ENCODE measurements at places on chromosomes 4 and X. TPM values are rescaled to one million over a fixed set of nuclear protein-coding genes. Genes with fewer than 3 reads are reported as not detected.

- H3K36me3 ChIP-seq = no peaks in the 10 kb centered on the region
- peak; percentile 94 for DNase-seq
- H3K27me3 ChIP-seq = no peaks in the 10 kb centered on the region
- peaks cover 20% of the 10 kb centered on the region for H3K4me1 ChIP-seq
- no peak overlapping the region for H3K27ac ChIP-seq
These were observed 72.2 kb upstream of the PPP3CA start for GRCh38 chr4:101419336-101420135.

DNA sequence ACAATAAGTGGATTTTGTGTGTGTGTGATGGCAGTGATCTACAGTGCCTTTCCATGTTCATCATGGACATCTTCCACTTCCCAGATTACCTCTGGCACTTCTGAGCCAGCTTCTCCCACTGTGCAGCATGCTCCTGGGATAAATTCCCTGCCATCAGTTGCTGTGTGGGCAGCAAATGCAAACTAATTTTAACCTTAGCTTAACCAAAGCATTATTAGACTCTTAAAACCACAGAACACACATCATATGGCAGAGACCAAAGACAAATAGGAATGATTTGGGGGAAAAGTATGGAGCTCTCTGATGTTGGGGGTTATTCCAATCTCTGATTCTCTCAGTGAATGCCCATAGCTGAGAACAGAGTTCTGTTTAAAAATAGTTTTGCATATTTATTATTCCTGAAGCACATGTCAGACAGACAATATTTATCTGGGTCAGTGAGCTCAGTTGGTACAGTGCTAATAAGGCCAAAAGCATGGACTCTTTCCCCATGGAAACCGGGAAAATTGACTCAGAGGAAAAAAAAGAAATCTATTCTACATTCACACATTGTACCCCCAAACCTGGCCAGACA, 567.4 kb downstream of the IQCM start:
- no peak overlapping the region for H3K4me3 ChIP-seq
- DNase-seq = no peak
- H3K27me3 ChIP-seq = no peaks in the 10 kb centered on the region
- H3K27ac ChIP-seq = no peak overlapping the region

DNA sequence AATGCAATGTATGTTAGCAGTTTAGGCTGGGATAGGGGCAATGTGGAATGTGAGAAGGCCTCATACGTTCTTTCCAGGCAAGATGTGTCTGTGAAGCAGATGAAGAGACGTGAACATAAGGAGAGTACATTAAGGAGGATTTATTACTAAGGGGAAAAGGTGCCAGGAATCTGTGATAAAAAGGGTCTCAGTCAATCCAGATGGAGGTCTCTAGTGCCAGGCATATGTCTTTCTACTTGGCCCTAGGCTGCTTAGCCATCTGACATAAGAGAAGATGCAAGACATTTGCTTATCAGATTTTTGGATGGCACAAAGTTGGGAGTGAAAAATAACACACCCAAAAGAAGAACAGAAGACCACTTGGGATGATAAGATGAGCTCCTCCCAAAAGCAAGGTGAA, 93.0 kb upstream of the PRKG2 start:
- no peak overlapping the region for H3K4me3 ChIP-seq
- no peaks in the 10 kb centered on the region for H3K4me1 ChIP-seq
- no peaks in the 10 kb centered on the region for H3K36me3 ChIP-seq

ITGB1BP2 gene
- 4.6 TPM for total RNA-seq

SYN1 gene
- total RNA-seq = not detected

STPG2 gene
- total RNA-seq = not detected

CLCN4 gene
- total RNA-seq = 19.8 TPM

All from endothelial cell of umbilical vein (primary cell).